ENCODE measurements at places on chromosomes 6 and 20.

- no peak for DNase-seq
Measured at GRCh38 chr6:110557199-110557598, 80.8 kb upstream of the SLC22A16 start.

- DNase-seq = no peak
Measured at GRCh38 chr6:80969439-80969838, 783.0 kb downstream of the TENT5A start.

GRCh38 chr20:53822534-53822933 lies 228.9 kb upstream of the ZNF217 start:
- no peak for DNase-seq

DNA sequence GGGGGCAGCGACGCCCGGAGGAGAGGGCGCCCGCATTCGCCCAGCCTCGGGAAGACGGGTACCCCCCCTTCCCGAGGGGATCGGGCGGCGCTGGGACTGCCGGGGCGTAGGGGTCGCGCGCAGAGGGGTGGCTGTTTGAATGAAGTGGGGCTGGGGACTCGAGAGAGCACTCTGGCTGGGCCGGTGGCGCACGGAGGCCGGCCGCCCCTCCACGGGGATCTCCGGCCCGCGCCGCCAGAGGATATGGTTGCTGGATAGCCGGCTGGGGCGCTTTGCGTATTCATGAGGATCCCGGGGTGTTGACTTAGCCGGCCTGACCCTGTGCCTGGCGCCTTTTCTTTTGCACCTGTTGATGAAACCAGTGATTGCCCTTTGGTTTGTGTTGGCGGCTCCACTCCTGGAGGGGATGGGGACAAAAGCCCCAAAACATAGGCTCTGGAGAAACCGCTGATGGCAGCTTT lies 469 bp downstream of the SYNJ2 start:
- DNase-seq = peak; percentile 17

DNA sequence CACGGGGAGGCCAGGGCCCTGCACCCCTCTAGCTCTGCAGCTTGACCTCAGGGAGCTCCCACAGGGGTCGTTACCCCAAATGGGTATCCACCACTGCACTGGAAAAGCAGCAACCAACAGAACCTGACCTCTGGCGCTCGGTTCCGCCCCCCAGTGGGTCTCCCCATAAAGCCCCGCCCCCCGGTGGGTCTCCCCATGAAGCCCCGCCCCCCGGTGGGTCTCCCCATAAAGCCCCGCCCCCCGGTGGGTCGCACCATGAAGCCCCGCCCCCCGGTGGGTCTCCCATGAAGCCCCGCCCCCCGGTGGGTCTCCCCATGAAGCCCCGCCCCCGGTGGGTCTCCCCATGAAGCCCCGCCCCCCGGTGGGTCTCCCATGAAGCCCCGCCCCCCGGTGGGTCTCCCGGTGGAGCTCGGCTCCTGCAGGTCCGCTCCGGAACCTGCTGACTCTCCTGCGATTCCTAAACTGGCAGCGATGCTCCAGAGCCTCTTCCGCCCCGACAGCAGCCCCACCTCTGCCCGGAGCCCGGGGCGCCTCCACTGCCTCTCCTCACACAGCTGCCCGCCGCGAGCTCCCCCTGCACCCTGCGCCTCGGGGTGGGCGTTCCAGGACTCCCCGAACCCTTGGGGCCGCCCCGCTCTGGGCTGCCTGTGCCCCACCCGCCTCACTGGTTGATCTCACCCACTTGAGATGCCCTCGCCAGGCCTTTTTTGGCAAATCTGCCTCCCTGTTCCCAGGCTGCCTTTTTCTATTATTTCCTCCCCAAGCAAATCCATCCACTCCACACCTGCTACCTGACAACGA lies 12.1 kb downstream of the SLC2A4RG start:
- no peak for DNase-seq

- DNase-seq = no peak
Measured at GRCh38 chr6:36886950-36887618, 1.3 kb downstream of the C6orf89 start.

- no peak for DNase-seq
Measured at GRCh38 chr20:44807051-44807683, 3.2 kb downstream of the RIMS4 start.

GRCh38 chr6:156808287-156808686 lies 31.1 kb downstream of the ARID1B start:
- DNase-seq = no peak
